ENCODE measurements at places on chromosomes 11 and 22. TPM values are rescaled to one million over a fixed set of nuclear protein-coding genes. Genes with fewer than 3 reads are reported as not detected.

PRR5 gene
- total RNA-seq = 17.2 TPM

RBM4 gene
- 86.1 TPM for total RNA-seq

SLC22A9 gene
- not detected for total RNA-seq

BACE1-AS gene
- 5.4 TPM for total RNA-seq

INS gene
- total RNA-seq = not detected

TUT1 gene
- 6.8 TPM for total RNA-seq

PLAAT5 gene
- total RNA-seq = 0.39 TPM

ASCC2 gene
- total RNA-seq = 30.4 TPM

ZNF202 gene
- 4.6 TPM for total RNA-seq

FBXO3 gene
- total RNA-seq = 40.6 TPM

MUC15 gene
- total RNA-seq = not detected

OR5A1 gene
- total RNA-seq = not detected

OPCML gene
- 0.65 TPM for total RNA-seq

FAT3 gene
- 13.9 TPM for total RNA-seq

BIRC3 gene
- total RNA-seq = 3.3 TPM

IRAG1 gene
- total RNA-seq = 2.1 TPM

RNF169 gene
- 39.6 TPM for total RNA-seq

ZNF70 gene
- total RNA-seq = 7.1 TPM

LARGE2 gene
- total RNA-seq = not detected

MOV10L1 gene
- total RNA-seq = 0.43 TPM

SPCS2 gene
- 48.7 TPM for total RNA-seq
